Hematopoietic multipotent progenitor cell (in vitro differentiated cells): ENCODE measurements at places on chromosomes 16 and 17.

DNA sequence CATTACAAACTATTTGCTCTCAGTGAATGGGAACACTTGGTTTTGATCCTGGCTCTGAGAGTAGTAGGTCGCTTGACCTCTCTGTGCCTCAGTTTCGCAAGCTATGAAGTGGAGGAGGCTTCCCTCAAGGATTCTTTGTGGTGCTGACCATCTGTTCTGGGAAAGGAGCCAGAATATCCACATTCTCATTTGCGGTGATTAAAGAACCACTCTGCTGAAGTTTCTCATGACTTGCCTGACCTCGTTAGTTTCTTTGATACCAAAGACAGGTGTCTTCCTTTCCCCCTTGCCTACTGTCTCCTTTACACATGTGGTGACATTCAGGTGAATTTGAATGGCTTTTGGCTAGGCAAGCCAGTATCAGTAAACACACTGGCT, 116.0 kb downstream of the SNX29 start:
- no peak for DNase-seq

- DNase-seq: no peak
Observed at GRCh38 chr17:930258-930657, 49.3 kb downstream of the NXN start.

- no peak for DNase-seq
Observed at GRCh38 chr16:4796982-4797804, 2.0 kb downstream of the SMIM22 start.

GRCh38 chr16:47888142-47888541, 267.7 kb downstream of the ABCC12 start:
- no peak for DNase-seq

DNA sequence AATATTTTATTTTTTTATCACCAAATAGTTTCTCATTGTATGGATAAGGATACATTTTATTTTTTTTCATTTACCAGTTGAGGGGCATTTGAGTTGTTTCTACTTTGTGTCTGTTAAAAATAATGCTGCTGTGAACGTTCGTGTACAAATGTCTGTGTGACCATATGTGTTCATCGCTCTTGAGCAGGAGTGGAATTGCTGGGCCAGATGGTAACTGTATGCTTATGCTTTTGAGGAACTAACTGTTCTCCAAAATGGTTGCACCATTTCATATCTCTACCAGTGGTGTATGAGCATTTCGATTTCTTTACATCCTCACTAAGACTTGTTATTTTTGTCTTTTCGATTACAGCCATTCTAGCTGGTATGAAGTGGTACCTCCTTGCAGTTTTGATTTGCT, 212.5 kb upstream of the N4BP1 start:
- DNase-seq: no peak

DNA sequence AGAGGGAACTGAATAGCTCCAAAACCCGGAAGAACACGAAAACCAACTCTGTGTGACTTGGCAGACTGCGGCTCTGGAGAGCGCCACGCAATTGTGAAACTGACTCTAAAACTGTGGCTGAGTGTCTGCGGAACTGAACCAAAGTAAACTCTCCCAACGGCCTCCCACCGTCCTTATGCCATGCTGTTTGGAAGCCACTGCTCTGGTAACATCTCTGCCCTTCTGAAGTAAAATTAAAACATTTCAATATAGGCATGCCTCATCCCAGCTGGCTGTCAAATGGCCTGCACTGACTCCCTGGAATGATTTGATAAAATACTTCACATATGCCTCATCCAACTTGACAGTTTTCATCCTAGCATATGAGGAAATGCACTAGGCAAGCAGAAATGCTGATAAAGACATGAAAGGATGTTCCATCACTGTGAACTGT, 70.2 kb downstream of the PARN start:
- DNase-seq: no peak

GRCh38 chr17:39848600-39848999, 15.5 kb downstream of the IKZF3 start:
- DNase-seq: no peak

GRCh38 chr16:51237207-51237606, 86.1 kb upstream of the SALL1 start:
- DNase-seq: no peak

GRCh38 chr17:43701318-43701743, 39.6 kb upstream of the MEOX1 start:
- DNase-seq: peak; percentile 90

GRCh38 chr17:41642252-41643156, 18.1 kb upstream of the KRT17 start:
- DNase-seq: no peak

- no peak for DNase-seq
Observed at GRCh38 chr16:68287276-68288251, 23.2 kb downstream of the SLC7A6OS start.

DNA sequence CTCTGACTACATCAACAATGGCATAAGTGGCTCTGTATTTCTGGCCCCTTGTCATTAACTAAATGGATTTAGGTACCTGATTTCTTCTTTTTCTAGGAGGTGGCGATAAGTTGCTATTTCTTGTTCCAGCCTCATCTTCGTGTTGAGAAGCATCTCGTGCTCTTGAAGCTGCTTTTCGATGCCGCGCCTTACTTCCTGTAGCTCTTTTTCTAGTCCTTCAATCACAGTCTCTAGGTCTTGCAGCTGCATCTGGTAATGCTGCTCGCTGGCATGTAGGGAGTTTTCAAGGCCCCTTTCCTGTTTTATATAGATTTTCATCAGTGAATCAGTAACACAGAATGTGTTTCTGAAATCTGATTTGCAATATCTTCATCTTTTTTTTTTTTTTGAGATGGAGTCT, 5.1 kb downstream of the KRT222 start:
- DNase-seq: no peak

DNA sequence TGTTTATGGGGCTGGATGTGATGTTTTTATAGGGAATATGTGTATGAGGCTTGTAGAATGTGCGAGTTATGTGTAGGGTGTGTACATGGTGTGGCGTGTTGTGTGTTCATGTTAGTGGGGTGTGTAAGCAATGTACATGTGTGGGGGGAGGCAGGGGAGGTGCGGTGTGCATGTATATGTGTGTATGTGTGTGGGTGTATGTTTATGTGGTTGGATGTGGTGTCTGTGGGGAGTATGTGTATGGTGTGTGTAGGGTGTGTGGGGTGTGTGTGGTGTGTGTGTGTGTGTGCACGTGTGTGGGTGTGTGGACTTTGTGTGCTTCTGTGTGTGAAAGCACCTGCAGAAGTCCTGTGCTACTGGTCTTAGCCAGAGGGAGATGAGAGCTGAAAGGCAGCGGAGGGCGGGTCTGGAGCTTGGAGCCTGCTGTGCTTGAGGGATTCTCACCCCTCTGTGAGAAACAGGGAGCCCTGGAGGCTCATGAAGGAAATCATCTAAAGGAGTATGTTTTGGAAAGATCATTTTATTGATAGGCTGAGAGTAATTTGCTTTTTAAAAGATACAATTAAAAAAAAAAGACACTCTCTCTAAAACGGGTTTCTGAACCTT, 222.7 kb downstream of the HS3ST4 start:
- no peak for DNase-seq

- DNase-seq: no peak
Observed at GRCh38 chr17:78019367-78019975, 61.0 kb downstream of the TNRC6C start.

GRCh38 chr17:37494971-37495370, 5.3 kb downstream of the DUSP14 start:
- no peak for DNase-seq

GRCh38 chr16:53561101-53561888, 58.3 kb upstream of the AKTIP start:
- DNase-seq: no peak

GRCh38 chr16:69056421-69056820, 49.0 kb upstream of the HAS3 start:
- no peak for DNase-seq

DNA sequence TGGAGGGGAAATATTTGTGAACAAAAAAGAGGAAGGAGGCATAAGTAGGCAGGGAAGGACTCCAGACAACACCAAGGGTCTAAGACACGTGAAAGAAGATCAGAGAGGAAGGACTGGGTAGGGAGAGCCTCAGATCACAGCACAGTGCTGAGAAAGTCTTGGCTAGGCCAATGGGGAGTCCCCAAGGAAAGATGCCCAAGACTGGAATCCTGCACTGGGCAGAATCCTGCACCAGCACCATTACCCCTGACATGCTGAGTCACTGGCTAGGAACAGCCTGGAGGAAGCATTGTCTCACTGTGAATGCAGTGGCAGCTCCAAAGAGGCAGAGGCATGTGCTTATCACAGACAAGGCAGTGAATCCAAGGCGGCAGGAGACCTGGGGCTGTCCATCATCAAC, 19.2 kb downstream of the CLEC19A start:
- no peak for DNase-seq

DNA sequence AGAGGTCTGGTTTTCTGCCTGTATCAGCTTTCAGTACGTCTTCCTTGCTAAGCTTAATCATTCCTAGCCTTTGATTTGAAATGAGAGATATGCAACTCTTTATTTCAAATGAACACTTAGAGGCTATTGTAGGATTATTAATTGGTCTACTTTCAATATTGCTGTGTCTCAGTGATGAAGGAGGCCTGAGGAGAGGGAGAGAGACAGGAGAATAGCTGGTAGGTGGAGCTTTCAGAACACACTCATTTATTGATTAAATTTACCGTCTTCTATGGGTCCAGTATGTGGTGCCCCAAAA, 187.0 kb downstream of the BCAS3 start:
- no peak for DNase-seq

GRCh38 chr17:40949418-40949817, 12.0 kb upstream of the KRT23 start:
- no peak for DNase-seq

DNA sequence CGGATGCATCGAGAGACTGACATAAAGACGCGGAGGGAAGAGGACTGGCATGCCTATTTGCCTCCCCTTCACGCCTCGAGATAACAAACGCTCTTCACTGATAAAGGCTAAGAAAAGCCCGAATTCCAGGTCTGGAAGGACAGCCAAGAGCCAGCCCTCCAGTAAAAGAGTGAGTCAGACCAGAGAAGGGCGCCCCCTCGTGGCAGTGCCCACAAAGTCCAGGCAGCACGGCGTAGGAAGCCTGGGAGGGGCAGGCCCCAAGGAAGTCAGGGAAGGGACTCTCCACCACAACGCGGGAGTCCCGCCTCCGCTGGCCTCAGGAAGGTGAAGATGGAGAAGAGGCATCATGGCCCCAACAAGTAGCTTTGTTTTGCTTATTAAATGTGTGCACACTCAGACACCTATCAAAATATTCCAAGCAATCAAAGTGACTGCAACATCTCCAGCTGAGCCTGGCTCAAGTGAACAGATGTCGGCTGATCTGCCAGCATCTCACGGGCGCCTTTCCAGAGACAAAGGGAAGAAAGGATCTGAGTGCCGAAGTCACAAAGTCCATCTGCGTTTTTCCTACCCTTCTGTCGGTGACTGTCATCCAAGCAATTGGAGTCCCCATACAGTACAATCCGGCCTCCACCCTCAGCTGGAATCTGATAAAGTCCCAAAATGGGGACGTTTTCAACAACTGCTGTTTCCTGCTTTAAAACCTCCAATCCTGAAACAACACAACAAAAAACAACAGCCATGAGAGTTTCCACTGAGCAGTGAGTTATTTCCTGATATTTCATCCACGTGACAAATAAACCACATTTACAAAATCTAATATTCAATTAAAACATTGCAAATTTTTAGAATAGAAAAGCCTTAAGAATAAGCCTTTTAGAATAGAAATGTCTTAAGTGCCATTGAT, 20.4 kb upstream of the SLC38A8 start:
- DNase-seq: peak; percentile 22

GRCh38 chr16:20026361-20027072, 47.2 kb downstream of the GPR139 start:
- no peak for DNase-seq

- no peak for DNase-seq
Observed at GRCh38 chr16:87236516-87237115, 80.6 kb downstream of the C16orf95 start.

DNA sequence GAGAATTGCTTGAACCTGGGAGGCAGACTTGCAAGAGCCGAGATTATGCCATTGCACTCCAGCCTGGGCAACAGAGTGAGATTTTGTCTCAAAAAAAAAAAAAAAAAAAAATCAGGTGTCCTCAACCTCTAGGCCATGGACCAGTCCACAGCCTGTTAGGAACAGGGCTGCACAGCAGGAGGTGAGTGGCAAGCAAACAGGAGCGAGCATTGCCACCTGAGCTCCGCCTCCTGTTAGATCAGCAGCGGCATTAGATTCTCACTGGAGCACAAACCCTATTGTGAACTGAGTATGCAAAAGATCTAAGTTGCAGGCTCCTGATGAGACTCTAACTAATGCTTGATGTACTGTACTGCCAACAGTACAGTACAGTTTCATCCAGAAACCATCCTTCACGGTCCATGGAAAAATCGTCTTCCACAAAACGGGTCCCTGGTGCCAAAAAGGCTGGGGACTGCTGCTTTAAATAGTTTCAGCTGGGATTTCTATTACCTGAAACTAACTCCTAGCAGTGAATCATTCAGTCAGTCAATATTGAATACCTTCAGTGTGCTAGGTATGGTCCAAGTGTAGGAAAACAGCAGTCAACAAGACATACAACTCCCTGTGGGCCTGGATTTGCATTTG, 56.3 kb upstream of the DHX40 start:
- DNase-seq: no peak

GRCh38 chr16:66578651-66579531, at the start of gene CMTM2:
CMTM2 (plus strand) TSS chr16:66579463; CDS start chr16:66579608, 145 bp downstream.
- DNase-seq: no peak

DNA sequence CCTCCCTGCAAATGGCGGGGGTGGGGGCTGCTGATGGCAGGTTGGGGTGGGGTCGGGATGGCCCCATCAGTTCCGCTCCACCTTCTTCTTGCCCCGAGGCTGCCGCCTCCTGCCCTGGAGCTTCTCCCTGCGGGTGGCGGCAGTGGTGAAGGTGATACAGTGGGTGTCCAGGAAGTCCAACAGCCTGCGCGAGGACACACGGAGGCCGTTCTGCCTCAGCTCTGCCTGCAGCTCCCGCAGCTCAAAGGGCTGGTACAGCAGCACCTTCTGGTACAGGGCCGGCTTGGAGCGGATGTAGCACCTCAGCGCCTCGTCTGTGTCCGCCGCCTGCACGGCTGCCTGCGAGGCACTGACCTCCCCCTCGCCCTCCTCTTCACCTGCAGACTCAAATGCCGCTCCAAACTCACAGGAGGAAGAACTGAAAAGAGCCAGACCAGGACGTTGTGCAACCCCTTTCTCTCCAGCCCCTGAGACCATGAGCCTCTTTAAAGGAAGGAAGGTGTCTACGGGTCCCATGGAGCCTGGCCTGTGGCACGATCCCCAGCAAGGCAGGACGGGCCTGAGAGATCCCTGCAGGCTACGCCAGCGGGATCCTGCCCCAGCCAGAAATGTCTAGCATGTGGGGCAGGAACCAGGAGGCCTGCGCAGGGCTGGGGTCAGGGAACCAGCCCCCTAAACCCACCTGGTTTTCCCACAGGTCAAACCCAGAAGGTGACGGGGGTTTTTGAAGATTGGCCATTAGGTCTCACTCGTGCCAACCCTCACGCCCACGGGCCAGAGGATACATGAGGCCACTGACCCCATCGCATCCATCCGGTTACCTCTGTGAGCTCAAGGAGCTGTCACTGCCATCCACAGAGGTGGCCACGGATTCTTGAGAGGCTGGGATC, 5.3 kb upstream of the NLRC3 start:
- no peak for DNase-seq

GRCh38 chr17:50625032-50625871, 9.4 kb upstream of the ABCC3 start:
- no peak for DNase-seq

- DNase-seq: no peak
Observed at GRCh38 chr16:57245472-57246113, 534 bp downstream of the ARL2BP start.
